ENCODE measurements at places on chromosomes 6 and 20. TPM values are rescaled to one million over a fixed set of nuclear protein-coding genes. Genes with fewer than 3 reads are reported as not detected.
A peak's percentile ranks its signal among the peaks of the same experiment; 100 is the strongest.

DNA sequence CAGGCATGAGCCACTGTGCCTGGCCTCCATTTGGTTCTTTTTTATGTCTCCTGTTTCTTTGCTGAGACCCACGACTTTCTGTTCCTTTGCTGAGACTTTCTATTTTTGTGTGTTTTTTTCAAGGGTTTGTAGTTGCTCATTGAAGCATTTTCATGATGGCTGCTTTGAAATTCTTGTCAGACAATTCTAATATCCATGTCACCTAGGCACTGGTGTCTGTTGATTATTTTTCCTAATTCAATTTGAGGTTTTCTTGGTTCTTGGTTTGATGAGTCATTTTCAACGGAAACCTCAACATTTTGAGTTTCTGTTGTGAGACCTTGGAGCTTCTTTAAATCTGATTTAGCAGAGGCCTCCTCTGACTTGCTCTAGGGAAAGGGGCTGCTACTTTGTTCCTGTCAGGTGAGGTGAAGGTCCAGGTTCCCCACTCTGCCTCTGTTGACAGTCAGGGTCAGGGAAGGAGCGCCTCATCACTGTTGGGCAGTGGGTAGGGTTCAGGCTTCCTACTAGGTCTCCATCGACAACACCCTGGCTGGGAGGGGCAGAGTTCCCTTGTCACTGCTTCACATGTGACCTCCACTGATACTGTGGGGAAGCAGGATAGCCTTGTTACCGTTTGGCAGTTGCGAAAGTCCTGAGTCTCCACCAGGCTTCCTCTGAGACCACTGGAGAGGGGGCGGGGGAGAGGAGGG lies 67.2 kb upstream of the RNF24 start:
- DNase-seq: peak; percentile 38

GRCh38 chr6:116685437-116685993 lies 4.5 kb downstream of the KPNA5 start:
- peak; percentile 22 for DNase-seq

- peak; percentile 76 for DNase-seq
Measured at GRCh38 chr6:85126485-85127167, 323.3 kb upstream of the NT5E start.

- no peak for DNase-seq
Measured at GRCh38 chr6:114816678-114817077, 473.9 kb upstream of the HS3ST5 start.

- no peak for DNase-seq
Measured at GRCh38 chr6:3499603-3500002, 42.8 kb upstream of the SLC22A23 start.

GRCh38 chr6:32439602-32440214 lies at the start of gene HLA-DRA:
HLA-DRA (plus strand) TSS chr6:32439887; CDS start chr6:32439951, 64 bp downstream.
- DNase-seq: peak; percentile 54

DNA sequence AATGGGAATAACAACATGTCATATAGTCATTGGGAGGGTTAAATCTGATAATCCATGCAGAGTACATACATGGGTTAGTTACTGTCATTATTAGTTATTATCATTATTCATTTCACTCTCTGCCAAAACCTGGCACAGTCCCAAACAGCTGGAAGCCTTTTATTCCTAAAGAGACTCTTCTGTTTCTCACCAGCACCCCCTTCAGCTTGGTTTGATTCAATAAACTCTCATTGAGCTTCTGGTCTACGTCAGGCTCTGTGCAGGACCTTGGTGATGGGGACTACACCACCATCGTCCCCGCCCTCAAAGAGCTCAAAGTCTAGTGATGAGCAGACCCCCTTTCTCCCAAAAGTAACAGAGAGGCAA lies 2.3 kb downstream of the KCNK15 start:
- DNase-seq: no peak

- no peak for DNase-seq
Measured at GRCh38 chr6:145866456-145867396, 52.1 kb upstream of the FBXO30 start.

DNA sequence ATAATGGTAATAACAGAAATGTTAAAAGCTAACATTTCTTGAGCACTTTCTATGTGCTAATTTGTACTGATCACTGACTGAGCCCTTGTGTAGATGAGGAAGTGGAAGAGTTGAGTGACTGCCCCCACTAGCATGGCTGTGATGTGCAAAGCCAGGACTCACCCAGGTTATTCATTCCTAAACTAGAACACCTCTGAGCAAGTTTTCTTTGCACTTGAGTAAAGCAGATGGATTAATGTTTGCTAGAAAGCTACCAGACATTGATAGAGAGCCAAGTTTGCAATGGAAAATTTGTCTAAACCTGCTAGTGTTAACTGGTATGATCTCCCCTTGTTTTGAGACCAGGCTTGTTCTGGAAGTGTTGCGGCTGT lies 467.4 kb upstream of the PLCB4 start:
- DNase-seq: no peak

DNA sequence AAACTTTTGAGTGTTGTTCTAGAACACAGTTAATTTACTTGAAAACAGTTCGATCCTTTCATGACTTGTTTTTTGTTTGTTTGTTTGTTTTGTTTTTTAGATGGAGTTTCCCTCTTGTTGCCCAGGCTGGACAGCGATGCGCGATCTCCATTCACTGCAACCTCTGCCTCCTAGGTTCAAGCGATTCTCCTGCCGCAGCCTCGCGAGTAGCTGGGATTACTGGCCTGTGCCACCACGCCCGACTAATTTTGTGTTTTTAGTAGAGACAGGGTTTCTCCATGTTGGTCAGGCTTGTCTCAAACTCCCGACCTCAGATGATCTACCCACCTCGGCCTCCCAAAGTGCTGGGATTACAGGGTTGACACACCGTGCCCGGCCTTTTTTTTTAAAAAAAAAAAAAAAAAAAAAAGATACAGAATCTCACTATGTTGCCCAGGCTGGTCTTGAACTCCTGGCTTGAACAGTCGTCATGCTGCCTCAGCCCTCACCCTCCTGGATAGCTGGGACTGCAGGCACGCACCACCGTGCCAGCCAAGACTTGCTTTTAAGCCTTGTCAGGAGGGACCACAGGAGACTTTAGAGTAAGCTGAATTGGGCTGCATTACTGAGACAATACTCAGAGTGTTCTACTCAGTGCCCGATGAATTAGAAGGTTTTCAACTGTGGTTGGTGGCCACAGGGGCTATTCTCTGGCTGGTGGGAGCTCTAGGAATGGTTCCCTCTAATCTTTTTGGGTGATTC lies 76.7 kb upstream of the SLC22A16 start:
- no peak for DNase-seq

- DNase-seq: no peak
Measured at GRCh38 chr20:5920581-5920980, 29.8 kb downstream of the TRMT6 start.

GRCh38 chr6:107811591-107812218 lies 12.4 kb downstream of the SCML4 start:
- DNase-seq: peak; percentile 71

GRCh38 chr20:1619861-1620444 lies at the start of gene SIRPB1:
SIRPB1 (minus strand) TSS chr20:1620009; CDS start chr20:1619944, 65 bp downstream.
- no peak for DNase-seq

DNA sequence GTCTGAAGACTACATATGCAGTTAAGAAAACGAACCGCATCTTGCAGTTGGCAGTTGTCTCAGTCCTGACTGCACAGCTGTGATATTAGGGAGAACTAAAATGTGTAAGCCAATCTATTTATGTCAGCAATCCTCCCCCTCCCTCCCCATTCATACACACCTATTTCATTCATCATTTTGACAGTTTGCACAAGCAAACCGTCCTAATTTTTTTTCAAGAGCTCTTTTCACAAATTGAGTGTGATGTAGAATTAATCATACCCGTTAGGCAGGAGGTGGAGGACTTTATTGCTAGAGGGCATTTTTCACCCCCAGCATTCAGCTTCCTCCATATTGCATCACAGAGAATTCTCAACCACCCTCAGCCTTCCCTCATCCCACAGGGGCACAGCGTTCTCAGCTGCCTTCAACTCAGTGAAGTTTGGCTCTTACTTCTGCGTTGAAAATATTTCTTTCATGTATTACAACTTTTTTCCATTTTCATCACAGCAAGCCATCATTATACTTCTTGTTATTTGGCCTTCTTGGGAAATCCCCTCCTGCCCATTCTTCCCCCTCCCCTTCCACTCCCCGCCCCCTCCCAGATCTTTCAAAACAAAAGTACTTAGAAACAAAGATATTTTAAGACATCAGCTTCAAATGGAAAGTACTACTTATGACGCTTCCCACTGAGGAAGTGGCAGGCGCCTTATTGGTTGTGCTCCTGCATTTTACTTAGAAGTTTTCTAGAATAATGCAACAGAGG lies 37.5 kb downstream of the NOX3 start:
- DNase-seq: peak; percentile 59

Gene WFDC2
- not detected for total RNA-seq

Gene LY6G5C
- 2.7 TPM for total RNA-seq

Gene BYSL
- total RNA-seq: 28.3 TPM

Gene RUNX2
- 8.2 TPM for total RNA-seq
